Skeletal muscle cell (primary cell): ENCODE measurements at places on chromosomes 13 and 19.

- no peak for DNase-seq
Observed at GRCh38 chr13:106699311-106699710, 131.4 kb upstream of the ARGLU1 start.

- DNase-seq, result peak; percentile 24
Observed at GRCh38 chr13:64158908-64159307, 2743.3 kb upstream of the PCDH20 start.

- DNase-seq, result no peak
Observed at GRCh38 chr19:13795595-13796300, 505 bp downstream of the ZSWIM4 start.

DNA sequence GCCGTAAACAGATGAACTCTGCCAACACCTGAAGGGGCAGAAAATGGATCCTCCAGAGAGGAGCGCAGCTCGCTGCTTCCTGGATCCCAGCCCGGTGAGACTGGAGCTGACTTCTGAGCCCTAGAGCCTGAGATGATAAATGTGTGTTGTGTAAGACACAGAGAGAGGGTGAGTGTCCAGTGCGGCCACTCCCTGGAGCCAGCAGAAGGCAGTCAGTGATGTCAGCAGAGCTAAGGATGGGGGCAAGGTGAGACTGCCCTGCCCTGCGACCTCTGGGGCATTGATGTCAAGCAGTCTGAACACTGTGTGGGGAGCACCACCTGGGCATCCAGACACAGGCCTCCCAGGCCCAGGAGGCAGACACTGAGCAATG lies 9.7 kb upstream of the SLC35E1 start:
- DNase-seq, result no peak

GRCh38 chr13:62524061-62524460 lies 1108.4 kb upstream of the PCDH20 start:
- no peak for DNase-seq
